ENCODE measurements at places on chromosomes 12 and 14.

GRCh38 chr14:68384881-68385280 lies 408.0 kb downstream of the ZFP36L1 start:
- no peak for DNase-seq

GRCh38 chr12:68521321-68521839 lies 89.3 kb upstream of the RAP1B start:
- no peak for DNase-seq

- DNase-seq, result no peak
Observed at GRCh38 chr12:75854681-75855309, 176.8 kb downstream of the PHLDA1 start.

DNA sequence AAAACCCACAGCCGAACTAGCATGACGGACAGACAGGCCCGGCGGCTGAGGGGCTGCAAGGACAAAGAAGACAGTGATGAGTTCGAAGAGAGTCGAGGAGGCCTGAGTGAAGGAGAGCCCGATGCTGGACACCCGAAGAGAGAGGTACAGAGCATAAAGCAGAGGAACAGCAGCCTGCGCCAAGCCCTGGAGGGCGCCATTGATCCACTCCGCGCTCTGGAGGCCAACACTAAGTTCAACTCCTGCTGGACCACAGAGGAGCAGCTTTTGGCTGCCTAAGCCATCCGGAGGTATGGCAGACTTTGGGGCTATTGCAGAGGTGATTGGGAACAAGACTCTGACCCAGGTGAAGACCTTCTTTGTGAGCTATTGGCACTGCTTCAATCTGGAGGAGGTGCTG lies 7.8 kb upstream of the PLXNC1 start:
- DNase-seq, result peak; percentile 33

DNA sequence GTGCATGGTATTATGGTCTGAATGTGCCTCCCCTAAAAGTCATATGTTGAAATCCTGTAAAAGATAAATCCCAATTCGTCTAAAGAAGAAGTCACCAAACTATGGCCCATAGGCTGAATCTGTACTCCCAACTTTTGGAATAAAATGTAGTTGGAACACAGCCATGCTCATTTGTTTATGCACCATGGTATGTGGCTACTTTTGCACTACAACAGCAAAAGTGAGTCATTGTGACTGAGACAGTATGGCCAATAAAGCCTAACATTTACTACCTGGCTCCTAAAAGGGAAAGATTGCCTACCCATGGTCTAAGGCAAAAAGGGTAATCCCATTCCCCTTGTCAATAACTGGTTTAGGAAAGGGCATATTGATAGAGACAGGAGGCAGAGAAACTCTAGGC lies 101.8 kb downstream of the LRIG3 start:
- DNase-seq, result no peak

- DNase-seq, result no peak
Observed at GRCh38 chr12:101740566-101740965, 1.3 kb upstream of the SYCP3 start.

DNA sequence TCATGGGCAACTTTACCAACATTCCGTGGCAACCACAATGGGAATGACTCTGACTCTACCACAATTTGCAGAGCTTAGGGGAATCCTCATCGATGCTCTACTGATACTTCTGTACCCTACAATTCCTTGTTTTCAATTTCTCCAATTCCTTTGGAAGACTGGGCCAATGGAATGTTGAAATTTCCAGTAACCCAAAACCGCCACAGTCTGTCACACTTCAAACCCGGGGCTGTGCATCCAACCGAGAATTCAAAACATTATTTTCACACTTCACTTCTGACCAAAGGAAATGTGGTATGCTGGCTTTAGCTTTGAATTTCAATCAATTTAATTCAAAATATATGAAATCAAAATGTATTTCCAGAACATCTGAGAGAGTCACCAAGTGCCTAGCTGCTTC lies 951.4 kb downstream of the VRK1 start:
- no peak for DNase-seq

GRCh38 chr14:52241087-52241793 lies 26.3 kb upstream of the PTGDR start:
- DNase-seq, result no peak

DNA sequence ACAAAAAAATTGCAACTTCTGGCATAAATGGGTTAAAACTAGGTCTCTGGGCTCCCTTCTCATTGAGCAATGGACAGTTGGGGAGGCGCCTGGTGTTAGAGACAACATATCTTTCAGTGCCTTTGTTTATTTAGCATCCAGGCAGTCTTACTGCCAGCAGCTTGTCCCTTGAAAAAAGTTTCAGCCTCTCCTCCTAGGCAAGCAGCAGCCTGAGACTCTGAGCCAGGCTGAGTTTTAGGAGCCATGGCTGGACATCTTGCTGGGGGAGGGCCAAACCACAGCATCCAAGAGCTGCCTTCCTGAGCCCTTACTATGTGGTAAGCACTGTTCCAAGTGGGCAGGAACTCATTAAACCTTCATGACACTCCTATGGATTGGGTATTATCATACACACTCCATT lies 10.1 kb upstream of the JDP2 start:
- no peak for DNase-seq

DNA sequence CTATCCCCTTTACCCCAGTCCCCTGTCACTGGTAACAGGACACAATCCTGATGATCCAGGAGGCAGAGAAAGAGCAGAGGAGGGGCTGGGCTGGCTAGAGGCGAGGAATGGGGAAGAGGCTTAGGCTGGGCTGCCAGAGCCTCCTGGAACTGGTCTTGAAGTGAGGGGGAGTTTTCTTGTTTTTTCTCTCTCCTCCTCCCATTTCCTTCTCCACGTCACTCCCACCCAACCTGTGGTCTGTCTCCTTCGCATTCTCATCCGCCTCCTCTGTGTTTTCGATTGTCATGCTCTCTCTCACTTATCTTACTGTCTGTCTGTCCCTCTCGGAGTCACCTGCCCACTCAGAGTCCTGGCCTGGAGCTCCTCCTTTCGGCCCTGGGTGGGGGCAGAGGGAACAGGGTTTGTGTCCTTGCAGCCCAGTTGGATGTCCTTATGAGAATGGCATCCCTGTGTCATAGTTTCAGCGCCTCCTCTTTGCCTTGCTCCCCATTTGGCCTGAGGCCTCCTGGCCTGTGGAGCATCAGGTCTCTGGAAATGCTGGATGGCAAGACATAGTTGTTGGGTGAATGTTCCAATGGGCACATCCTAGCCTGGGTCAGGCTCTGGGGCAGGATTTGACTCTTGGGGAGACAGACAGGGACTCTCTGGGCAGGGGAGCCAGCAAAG lies 3.4 kb upstream of the KRT80 start:
- no peak for DNase-seq

DNA sequence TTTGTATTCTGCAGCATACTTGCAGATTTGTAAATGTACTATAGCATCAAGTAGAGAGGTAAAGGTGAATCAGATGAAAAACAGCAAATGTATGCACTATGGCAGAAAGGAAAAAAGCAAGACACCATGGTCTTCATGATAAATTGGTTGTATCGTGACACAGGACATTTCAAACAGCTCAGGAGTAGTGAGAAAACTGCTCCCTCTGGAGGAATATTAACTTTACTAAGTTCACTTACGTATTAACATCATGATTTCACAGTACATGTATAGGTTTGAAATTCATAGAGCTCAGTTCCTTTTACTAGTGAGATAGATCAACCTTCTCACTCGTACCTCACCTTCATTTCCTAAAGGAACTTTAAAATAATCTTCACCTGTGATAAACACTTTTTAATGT lies 6.5 kb downstream of the MBIP start:
- DNase-seq, result no peak

DNA sequence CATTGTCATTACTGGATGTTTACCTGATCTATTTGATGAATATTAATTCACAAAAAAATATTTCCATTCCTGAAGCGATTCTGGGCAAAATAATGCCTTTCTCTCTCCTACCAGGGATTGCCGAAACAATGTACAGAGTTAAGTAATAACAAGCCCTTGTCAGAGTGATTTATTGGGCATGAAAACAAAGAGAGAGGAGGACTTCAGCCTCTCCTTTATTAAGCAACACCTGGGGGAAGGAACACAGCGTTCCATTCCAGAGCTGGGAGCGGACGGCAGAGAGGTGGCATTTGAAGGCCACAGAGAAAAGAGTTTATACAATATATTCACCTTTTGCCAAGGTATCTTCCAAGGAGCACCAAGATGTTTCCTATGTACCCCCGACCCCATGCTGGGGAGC lies 165.8 kb downstream of the KSR2 start:
- DNase-seq, result no peak

GRCh38 chr12:9751204-9752144 lies 9.2 kb downstream of the CD69 start:
- no peak for DNase-seq

GRCh38 chr14:30623412-30624131 lies 1.5 kb downstream of the SCFD1 start:
- DNase-seq, result no peak

DNA sequence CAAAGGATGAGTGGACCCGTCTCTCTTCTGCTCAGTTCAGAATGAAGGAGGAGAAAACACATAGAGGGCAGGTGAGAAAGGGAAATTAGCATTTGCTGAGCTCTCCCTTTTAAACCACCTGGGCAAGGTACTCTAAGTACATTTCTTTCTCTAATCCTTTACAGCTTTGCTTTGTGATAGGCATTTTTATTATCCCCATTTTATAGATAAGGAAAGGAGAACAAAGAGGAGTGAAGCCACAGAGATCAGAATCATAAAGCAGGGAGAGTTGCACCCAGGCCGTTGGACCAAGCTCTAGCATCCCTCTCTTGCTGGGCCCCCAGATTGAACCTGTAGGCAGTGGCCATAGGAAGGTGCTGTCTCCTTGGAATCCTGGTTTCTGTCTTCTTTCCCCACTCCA lies 47.0 kb downstream of the VCPKMT start:
- no peak for DNase-seq

DNA sequence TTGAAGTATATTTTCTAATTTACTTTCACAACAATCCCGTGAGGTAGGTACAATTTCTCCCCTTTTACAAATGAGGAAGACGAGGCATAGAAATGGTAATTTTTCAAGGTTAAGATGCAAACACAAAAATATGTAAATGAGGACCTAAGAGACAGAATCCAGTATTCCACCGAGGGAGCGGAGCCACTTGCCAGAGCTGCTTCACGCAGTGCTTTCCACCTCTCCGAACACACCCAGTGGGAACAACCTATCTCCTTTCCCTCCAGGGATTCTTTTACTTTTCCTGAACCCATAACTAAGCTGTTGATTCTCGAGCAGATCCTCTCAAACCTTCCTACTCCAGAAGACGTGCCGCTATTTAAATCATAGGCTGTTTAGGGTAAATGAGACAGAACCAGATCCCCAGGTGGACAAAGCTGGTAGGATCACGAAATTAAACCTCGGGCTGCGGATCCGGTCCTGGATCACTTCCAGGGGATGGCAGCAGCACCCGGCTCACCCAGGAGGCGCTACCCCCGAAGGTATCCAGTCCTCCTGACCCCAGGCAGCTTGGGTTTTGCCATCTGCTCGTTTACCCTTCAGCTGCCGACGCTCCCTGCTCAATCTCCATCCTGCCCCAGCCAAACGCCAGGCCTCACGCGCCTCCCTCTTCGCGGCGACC lies 1.5 kb downstream of the DDHD1 start:
- peak; percentile 37 for DNase-seq

DNA sequence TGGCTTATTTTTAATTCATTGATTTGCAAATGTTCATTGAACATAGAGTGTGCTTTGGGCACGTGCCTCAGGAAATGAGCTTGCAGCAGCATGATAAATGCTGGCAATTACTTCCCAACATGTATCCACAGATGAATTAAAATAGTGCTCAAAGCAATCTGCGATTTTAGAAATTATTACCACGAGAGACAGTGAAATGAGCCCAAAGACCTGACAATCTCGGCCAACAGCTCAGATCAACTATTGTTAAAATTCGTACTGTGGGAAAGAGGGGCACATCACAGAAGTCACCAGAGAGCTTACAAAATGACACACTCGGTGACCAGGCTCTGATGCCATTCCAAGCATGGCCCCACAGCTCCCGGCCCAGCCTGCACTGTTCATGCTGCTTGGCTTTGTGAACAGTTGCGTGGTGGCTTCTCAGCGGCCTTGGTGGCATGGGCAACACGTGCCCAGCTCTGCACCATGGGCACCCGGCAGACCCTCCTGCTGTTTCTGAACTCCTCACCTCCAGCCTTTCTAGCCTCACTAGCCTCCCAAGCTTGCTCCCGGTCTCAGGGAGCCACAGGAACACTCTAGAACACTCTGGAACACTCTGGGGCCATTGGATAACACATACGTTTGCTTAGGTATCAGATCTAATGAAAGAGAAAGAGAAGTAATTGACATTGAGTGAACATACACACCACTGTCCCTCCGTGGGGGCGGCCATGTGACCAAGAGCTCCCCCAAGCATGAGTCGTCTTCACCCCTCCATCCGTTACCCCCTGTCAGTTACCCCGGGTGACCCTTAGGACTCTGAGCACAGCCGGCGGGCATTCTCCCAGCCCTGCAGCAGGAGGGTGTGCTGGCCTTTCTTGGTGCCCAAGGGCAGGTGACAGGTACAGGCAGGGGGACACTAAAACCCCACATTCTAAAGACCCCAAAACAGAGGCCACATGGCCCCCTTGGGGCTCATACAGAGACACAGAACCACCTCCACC lies 28.0 kb downstream of the RIMBP2 start:
- no peak for DNase-seq

DNA sequence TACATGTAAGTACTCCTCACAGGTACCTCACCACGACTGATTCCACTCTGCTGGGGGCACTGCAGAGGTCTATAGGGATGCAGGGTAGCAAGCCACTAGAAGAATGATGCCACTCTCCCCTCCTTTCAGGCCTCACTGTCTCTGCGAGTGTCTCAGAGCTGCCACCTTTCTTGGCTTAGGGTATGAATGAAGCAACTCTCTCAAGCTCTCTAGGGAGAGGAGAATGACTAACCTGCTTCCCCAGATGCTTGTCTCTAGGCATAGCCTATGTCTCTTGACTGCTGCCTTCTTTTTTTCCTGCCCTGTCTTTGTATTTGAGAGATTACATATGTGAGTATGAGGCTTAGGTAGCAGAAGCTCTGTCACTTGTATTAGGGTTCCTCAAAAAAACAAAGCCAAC lies 566.5 kb upstream of the ATP2B1 start:
- DNase-seq, result no peak

GRCh38 chr12:102174117-102174516 lies 23.5 kb downstream of the PMCH start:
- DNase-seq, result no peak

Data from stimulated activated CD4-positive, alpha-beta T cell treated with anti-CD3 and anti-CD28 coated beads, Interleukin-12 subunit alpha, Interleukin-12 subunit beta, amount 100 ng/mL, for 24 hours (primary cell).